GM23338 (cell line): ENCODE measurements at places on chromosomes 3 and 15. TPM values are rescaled to one million over a fixed set of nuclear protein-coding genes. Genes with fewer than 3 reads are reported as not detected.

- DNase-seq = no peak
These were observed 126.7 kb upstream of the PHLDB2 start for GRCh38 chr3:111732252-111732879.

- no peak for DNase-seq
These were observed 134.6 kb downstream of the SLC25A26 start for GRCh38 chr3:66355394-66355793.

HDC gene
- not detected in 2 replicates for polyA plus RNA-seq

SRGAP3 gene
- 6.4 and 7.5 TPM in 2 replicates for polyA plus RNA-seq

- no peak for DNase-seq
These were observed 23.7 kb downstream of the CRYGS start for GRCh38 chr3:186520431-186520830.

GRCh38 chr3:32819551-32820348 lies 2.0 kb downstream of the TRIM71 start:
- peak; percentile 53 for DNase-seq

KLHL6 gene
- polyA plus RNA-seq = 0.05 TPM in 1 of 2 replicates, not detected in the other

CHST13 gene
- 3.7 and 4.0 TPM in 2 replicates for polyA plus RNA-seq

- no peak for DNase-seq
These were observed 79.3 kb upstream of the SKOR1 start for GRCh38 chr15:67746022-67746421.

PRRT3 gene
- 4.3 TPM in 2 replicates for polyA plus RNA-seq

PATL2 gene
- polyA plus RNA-seq = 0.10 and 0.19 TPM in 2 replicates

DNA sequence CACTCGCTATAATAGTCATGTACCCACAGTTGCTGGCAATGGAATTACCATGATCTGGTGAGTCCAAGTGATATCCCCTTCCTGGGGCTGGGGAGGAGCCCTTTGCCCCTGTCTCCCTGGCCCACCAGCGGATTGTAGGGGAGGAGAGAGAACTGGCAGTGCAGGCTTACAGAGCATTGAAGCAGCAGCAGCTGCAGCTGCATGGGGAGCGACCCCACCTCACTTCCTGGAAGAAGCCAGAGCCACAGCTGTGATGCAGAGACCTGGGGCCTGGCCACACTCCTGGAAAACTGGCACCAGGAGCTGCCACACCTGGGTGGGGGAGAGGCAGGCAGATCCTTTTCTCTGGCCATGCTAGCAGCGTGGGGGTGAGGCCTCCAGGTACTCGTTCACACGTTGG lies 300.1 kb upstream of the PROK2 start:
- no peak for DNase-seq
